Left ventricle myocardium inferior (tissue), 1 donor: ENCODE measurements at places on chromosomes 5 and 9. TPM values are rescaled to one million over a fixed set of nuclear protein-coding genes. Genes with fewer than 3 reads are reported as not detected.

DNA sequence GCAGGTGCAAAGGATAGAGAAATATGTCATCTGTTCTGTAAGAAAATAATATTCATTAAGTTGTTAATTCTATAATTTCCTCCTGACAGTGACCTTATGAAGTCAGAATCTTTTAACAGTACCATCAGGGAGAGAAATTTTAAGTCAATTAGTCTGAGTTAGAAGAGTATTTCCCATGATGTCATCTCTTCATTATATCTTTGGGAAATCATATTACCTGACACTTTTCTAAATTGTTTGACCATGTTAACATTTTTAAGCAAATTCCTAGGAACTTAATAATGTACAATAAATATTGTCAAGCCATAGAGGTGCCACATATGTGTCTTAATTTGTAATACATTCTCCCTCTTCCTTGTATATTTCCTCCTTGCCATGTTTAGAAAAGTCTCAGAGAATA is 124.4 kb upstream of the C6 start:
- DNase-seq = no peak

The SLC9A3 gene
- 0.91 TPM for total RNA-seq

GRCh38 chr9:82382887-82383616 is 394.5 kb downstream of the SPATA31D1 start:
- DNase-seq = no peak

- no peak for DNase-seq
These were observed 39.6 kb downstream of the TRIO start for GRCh38 chr5:14182761-14183160.

- no peak for DNase-seq
These were observed 28.0 kb upstream of the GRAMD2B start for GRCh38 chr5:126395198-126395597.

- DNase-seq = no peak
These were observed 20.7 kb upstream of the GDA start for GRCh38 chr9:72128526-72128925.

The SARDH gene
- 0.63 TPM for total RNA-seq

The SREK1IP1 gene
- total RNA-seq = 11.7 TPM

DNA sequence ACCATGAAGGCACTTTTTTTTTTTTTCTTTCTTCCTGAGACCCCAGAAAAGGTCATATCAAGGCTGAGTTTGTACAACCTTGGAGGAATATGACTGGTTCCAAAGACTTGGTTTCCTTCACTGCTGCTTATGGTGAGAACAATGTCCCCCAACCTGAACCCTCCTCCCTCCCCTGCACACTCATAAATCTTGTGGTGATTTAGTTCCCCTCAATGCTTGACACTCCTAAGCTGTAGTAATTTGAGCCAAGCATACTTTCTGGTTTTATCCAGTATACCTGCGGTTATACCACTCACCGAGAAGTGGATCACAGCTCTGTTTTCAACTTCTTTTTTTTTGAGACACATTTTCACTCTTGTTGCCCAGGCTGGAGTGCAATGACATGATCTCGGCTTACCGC is 149.9 kb upstream of the KLF4 start:
- DNase-seq = no peak

- no peak for DNase-seq
These were observed 11.1 kb downstream of the GRIN1 start for GRCh38 chr9:137149942-137150616.

DNA sequence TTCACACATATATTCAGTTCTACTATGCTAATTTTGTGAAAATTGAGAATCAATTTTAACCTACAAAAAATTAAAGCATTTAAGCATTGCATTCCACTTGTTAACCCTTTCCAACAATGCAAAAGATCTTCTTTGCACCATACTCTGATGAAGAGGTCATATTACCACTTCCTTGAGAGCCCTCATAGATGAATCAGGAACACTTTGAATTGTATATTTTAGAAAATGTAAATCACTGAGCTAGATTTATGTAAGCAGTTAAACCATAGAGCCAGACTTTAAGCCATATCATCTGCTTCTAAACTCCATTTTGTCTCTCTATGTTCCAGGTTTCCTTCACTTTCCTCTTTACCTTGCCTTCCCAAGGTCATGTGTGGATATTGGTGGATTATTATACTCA is 56.5 kb upstream of the CDH18 start:
- DNase-seq = no peak

The PDE6A gene
- 0.22 TPM for total RNA-seq

DNA sequence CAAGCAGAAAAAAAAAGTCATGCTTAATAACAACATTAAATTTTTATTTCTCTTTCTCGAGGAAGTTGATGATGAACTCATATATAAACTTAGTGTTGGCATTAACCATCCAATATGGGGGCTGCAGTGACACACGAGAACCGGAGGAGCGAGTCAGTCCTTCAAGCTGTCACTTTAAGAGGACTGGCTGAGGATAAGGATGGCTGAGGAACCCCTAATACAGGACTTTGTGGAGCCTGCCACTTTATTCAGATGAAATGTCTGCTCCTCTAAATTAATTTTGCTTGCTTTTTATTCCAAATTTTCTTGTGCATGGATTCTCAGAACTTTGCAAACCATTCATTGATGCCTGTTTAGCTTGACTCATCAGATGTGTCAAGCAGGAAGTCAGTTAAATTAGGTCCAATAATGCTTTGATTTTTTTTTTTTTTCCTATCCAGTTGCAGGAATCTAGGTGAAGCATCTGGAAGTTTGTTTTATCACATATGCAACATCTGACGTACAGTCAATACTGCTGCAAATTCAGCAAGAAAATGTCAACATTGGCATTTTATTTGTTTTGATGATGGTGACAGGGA is 144.2 kb upstream of the COL5A1 start:
- DNase-seq = no peak

The SH3RF2 gene
- 376 TPM for total RNA-seq

- DNase-seq = no peak
These were observed 178.8 kb upstream of the IL12B start for GRCh38 chr5:159509002-159509660.

The FAM169A gene
- 6.3 TPM for total RNA-seq

GRCh38 chr5:63170486-63170885 is 591.9 kb downstream of the LRRC70 start:
- DNase-seq = no peak

The CLIC3 gene
- total RNA-seq = 1.6 TPM

- DNase-seq = no peak
These were observed 60.8 kb downstream of the SEMA4D start for GRCh38 chr9:89436963-89437625.

DNA sequence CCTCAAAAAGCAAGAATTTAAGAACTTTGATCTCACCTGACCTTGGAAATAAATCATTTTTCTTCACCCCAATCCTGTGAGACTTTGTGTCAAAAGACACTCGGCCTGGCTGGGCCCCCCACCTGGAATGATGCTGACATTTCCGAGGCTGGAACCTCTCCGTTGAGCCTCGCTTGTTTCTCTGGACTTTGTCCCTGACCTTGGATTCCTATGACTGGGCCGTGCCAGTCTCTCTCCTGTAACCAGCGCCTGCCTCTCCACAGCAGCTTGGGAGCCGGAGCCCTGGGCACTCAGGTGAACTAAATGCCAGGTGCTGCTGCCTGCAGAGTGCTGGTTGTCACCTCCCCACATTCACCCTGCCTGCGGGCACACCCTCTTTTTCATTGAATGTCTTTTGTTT is 62.7 kb downstream of the RETREG1 start:
- DNase-seq = no peak

The ENHO gene
- not detected for total RNA-seq

- DNase-seq = no peak
These were observed 435.9 kb upstream of the TLE4 start for GRCh38 chr9:79135681-79136415.

GRCh38 chr5:90096415-90097081 is 313.0 kb downstream of the CETN3 start:
- no peak for DNase-seq

The PRLR gene
- total RNA-seq = 0.66 TPM

DNA sequence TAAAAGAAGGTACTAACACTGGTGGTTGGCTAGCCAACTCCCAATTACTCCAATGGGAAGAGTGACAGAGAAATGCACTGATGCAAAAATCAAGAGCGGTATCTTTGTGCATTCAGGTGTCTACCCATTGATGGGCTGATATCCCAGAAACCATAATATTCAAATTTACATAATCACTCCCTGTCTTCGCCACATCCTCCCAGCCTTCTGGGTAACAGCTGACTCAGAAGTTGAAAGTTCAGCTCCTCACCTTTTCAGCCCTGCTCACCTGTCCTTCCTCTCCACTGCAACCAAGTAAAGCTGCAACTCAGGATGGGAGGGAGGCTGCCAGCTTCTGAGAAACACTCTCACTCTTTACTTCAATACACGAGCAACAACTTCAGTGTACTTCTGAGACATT is 6.9 kb downstream of the SUSD1 start:
- no peak for DNase-seq

DNA sequence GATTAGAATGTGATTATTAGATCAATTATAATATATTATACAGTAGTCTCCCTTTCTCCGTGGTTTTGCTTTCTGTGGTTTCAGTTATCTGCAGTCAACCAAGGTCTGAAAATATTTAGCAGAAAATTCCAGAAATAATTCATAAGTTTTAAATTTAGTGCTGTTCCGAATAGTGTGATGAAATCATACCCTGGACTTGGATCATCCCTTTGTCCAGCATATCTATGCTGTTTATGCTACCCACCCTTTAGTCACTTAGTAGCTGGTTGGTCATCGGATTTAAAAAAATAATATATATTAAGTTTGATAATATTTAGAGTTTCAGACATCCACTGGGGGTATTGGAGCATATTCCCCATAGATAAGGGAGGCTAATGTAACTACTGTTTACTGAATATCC is 19.6 kb downstream of the RMI1 start:
- no peak for DNase-seq

- DNase-seq = no peak
These were observed 36.6 kb downstream of the ACER2 start for GRCh38 chr9:19445452-19445851.

The WNT8A gene
- not detected for total RNA-seq

DNA sequence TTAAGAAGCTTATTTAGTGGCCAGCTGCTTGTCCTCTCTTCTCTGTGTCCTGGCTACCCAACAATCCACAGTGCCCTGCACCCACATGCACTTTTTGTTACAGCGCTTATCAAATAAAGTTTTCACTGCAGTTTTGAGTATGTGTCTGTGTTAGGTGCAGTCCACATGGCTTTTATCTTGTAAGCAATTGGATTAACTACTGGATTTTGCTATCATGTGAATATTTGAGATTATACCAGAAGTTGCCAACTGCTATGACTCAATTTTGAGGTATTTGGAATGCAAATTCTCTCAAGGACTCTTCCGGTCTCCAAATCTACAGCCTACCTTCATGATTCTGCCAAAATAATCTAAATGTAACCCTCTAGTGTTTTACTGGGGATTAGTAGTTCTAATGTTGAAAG is 690.2 kb downstream of the NR2F1-AS1 start:
- no peak for DNase-seq

DNA sequence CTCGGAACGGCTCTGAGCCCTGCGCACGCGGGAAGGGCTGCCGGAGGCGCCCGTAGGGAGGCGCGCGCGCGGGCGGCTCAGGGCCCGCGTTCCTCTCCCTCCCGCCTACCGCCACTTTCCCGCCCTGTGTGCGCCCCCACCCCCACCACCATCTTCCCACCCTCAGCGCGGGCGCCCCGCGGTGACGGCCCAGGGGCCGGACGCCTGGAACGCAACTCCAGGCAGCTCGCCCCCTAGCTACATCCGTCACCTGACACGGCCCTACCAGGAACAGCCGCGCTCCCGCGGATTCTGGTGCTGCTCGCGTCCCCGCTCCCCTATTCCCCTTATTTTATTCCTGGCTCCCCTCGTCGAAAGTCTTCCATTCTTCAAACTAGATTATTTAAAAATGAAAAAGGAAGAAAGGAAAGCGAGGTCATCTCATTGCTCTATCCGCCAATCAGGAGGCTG is at the start of gene CDKN2B-AS1:
Gene CDKN2B-AS1, plus strand, starts transcription at position 236 of the 450 bp plus-strand sequence.
- no peak for DNase-seq

GRCh38 chr5:97071101-97071500 is 71.3 kb downstream of the LIX1 start:
- DNase-seq = no peak

GRCh38 chr5:102818345-102818744 is 63.2 kb downstream of the PAM start:
- no peak for DNase-seq

DNA sequence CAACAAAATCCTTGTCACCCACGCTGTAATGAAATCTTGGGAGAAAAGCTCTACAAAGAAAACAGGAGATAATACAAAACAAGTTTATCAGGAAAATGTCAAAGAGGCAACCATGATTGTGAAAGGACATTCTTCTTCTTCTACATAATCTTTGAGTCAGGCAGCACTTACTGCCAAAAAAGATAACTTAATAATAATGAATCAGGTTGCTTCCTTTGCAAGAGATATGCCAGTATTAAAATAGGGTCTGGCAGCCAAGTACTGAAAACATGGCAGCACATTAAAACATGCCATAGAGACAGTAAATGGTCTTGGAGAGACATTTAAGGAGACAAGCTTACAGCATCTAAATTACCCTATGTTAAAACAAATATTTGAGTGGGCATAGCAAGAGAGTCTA is 1573.4 kb downstream of the EFNA5 start:
- no peak for DNase-seq

GRCh38 chr5:158162026-158162425 is 303.1 kb upstream of the CLINT1 start:
- no peak for DNase-seq

The PCDHA6 gene
- total RNA-seq = not detected

DNA sequence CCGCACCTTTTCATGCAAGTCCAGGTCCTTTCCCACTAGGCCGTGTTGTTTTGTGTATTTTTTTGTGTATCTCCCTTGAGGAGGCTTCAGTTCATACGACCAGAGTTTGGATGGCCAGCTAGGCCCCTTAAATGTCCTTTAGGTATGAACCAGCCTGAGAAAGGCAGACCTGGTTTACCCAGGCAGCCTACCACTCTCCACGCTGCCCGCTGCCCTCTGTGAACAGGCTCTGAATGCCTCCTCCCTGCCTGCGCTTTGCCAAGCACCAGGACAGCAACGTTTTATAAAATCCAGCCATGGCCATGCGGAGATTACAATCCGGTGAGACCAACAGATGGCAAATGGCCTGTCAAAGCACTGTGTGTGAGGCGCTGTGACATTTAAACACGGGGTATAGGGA is 626 bp upstream of the CLTB start:
- no peak for DNase-seq

GRCh38 chr5:132501961-132502931 is 11.7 kb upstream of the IRF1 start:
- DNase-seq = no peak

The SOX30 gene
- 0.08 TPM for total RNA-seq

GRCh38 chr5:116652903-116653302 is 78.3 kb upstream of the SEMA6A start:
- no peak for DNase-seq

The MLLT3 gene
- total RNA-seq = 17.5 TPM

The LHX3 gene
- not detected for total RNA-seq

DNA sequence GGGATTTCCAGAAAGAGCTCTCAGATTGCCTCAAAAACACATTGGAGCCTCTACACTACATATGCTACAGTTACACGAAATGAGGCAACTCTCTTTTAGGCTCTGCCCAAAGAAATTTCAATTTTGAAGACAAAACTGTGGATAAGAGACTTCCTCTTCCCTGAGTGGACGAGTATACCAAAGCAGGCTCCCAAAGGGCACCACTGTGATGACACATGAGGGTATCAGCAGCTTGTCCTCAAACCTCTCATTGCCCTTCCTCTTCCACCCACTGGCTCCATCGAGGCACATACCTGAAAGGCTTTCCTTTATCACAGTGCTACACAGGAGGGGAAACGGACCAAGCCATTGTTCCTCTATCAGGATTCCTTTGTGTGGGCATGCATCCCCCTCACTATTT is 11.3 kb downstream of the CKMT2 start:
- no peak for DNase-seq

GRCh38 chr9:2210201-2210600 is 195.1 kb downstream of the SMARCA2 start:
- no peak for DNase-seq

The POU5F2 gene
- 0.16 TPM for total RNA-seq
